ENCODE measurements at places on chromosomes 13 and 19.

DNA sequence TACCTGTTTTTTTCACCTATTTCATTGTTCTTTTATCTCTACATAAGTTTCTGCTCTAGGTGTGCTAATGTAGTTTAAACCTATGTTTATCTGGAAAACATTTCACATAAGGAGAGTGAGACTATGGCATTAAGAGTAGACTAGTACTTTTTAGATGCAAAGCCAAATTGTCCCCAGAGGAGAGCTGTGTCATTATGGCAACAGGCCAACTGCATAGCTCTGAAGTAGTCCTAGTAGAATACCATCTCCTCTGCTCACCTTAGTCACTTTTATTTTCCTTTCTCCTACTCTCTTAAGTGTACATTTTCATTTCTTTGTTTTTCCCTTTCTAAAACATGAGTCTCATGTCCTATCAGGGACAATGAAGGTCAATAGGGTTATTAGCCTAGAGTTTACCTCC, 123.1 kb downstream of the ITGBL1 start:
- DNase-seq = no peak

DNA sequence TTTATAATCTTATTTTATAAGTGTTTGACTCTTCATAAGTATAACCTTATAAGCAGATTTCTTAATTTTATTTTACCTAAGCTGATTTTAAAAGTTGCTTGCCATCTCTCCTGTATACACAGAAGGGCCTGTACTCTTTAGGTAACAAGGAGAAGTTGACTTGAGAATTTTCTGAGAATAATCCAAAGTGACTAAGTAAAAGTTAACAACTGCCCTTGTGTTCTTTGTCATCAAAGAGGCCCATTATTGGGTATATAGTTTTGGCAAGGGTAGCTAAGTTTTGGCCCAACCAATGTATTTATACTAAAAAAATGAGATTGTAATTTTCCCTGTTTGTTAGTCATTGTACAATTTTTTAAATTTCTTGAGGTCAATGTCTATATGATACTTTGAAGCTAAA, 3.2 kb downstream of the LCP1 start:
- no peak for DNase-seq

DNA sequence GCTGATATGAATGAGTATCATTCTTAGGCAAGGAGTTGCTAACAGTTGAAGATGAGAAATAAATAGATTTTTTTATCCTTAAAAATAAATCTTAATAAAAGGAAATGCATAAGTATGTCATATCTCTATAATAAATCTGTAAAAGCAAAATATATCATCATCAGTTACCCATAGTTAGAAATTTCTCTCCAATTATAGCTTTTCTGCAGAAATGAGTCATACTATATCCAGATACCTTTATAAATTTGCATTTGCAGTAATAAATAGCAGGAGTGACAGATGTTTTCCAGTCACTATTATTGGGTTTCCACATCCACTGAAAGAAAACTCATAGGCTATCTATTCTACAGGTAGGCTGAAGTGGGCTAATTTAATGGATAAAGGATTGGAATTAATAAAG, 829.8 kb downstream of the PCDH9 start:
- no peak for DNase-seq

- peak; percentile 37 for DNase-seq
Observed at GRCh38 chr19:5369962-5370367, 29.4 kb upstream of the PTPRS start.

- DNase-seq = no peak
Observed at GRCh38 chr13:36369268-36370107, 23.3 kb upstream of the SPART start.

DNA sequence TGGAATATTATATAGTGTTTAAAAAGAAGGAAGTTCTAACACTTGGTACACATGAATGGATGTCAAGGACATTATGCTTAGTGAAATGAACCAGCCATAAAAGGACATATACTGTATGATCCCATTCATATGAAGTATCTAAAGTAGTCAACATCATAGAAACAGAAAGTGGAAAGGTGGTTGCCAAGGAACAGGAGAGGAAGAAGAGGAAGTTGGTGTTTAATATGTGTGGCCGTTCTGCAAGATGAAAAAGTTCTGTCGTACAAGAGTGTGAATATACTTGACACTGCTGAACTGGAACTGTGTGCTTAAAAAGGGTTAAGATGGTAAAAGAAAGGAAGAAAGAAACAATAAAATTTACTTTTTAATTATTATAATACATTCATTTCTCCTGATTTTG, 33.1 kb upstream of the C1QTNF9 start:
- DNase-seq = no peak

GRCh38 chr19:29268103-29268502, 55.2 kb upstream of the UQCRFS1 start:
- DNase-seq = no peak

DNA sequence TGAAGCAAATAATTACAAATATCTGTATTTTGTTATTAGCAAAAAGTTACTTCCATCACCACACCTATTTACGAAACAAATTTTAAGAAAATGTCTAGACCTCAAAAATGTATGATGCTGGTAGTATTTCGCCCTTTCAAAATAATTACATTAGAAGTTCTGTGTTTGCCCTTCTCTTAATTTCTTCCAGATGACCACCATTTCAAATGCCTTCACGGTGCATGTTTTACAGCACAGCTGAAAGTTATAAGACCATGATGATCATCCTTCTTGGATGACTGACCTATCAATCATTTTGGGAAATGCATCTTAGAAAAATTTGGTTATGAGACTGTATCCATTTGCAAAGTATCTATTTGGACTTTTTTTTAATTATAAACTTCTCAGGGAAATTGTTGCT, 390.8 kb downstream of the SLITRK6 start:
- no peak for DNase-seq
